ENCODE measurements at places on chromosomes 16 and 17.
A peak's percentile ranks its signal among the peaks of the same experiment; 100 is the strongest.

- DNase-seq = no peak
Observed at GRCh38 chr17:7215652-7216180, 3.9 kb downstream of the DLG4 start.

- no peak for DNase-seq
Observed at GRCh38 chr17:70370816-70371215, 201.5 kb downstream of the KCNJ2 start.

DNA sequence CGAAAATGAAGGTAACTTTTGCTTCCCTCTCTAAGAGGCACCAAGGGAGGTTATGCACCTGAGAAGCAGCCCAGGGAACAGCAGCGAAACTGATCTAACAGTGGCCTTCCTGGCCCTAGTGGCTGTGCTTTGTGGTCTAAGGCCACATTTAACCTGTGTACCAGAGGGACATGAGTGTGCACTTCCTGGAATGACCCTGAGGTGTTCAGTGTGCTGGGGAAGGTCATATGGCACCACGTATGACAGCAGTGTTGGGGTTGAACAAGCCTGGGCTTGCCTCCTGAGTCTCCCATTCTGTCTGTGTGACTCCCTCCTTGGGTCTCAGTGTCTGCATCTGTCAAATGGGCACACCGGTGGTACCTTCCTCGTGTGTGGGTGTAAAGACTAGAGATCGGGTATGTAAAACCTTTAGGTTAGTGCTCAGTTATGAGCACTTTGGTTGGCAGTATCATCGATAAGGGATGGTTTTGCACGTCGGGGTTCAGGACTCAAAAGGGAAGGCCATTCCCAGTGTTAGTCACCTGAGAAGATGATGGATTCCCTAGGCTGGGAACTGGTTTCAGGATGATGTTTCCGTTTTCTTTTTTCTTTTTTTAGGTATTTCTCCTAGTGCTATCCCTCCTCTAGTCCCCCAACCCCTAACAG is 31.9 kb downstream of the PLCG2 start:
- no peak for DNase-seq

- no peak for DNase-seq
Observed at GRCh38 chr17:57943645-57944044, 11.6 kb downstream of the CUEDC1 start.

DNA sequence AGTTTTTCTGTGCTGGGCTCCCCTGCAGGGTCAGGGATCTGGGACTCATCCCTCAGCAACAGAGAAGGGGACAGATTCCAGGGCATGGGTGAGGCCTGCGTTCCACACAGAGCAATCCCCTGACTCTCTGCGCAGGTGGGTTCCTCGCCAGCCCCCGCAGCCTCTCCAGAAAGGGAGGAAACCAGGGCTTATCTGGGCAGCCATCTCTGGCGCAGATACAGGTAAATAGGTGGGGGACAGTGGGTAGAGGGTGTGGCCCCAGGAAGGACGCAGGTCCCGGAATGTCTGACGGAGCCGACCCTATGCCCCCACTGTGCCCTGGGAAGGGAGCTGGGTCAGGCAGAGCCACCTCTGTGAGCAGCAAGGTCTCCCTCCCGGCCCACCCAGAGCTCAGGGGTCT is 23.2 kb downstream of the PIEZO1 start:
- no peak for DNase-seq

DNA sequence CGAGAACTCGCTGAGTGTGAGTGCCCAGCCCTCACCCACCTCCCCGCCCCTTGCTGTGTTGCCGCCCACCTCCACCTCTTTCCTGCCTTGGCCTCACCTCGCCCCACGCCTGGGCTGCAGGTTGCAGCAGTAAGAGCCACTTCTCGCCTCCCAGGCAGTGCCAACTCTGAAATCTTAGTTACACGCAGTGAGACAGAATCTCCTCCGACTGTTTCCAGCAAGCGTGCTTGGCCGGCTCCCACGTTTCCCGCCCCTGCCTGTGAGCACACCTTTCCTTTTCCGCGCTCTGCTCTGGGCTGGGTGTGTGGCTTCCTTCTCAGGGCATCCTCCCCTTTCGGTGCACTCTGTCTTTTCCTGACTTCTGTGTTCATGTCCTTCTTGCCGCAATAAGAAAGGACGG is 5.7 kb downstream of the ENGASE start:
- DNase-seq = no peak

DNA sequence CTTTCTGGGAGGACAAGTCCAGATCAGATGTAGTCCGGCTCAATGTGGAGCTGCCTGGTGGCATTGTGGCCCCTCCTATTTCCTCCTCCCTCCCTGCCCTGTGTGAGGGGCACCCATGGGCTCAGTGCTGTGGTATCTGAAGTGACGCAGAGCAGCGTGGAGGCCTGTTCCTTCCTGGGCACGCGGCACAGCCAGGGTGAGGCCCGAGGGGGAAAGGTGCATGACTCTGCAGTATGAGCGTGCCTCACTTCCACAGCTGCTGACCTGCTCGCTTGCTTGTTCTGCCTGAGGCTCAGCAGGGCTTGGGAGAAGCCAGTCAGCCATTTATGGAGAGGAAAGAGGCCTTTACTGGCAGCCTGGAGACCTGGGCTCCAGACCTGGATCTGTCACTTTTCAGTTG is 11.7 kb downstream of the TMEM238L start:
- DNase-seq = no peak

DNA sequence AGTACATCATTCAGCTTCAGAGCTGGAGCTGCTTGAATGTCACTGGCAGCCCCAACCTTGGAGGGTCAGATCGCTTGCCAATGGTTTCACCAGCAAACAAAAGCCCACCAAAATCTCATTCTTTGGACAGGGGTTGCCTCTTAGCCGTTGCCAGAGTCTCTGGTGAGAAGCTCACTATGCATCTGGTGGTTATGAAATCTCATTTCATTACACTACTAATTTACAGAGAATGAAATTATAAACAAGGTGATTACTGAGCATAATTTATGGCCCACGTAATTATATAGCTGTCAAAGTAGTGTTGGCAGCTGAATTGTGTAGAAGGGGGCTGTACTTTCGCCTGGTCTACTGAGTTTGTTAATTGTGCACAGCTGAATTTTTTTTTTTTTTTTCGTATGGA is 688.9 kb upstream of the KIF2B start:
- no peak for DNase-seq

- DNase-seq = no peak
Observed at GRCh38 chr17:29331075-29331707, 37.2 kb upstream of the NUFIP2 start.

DNA sequence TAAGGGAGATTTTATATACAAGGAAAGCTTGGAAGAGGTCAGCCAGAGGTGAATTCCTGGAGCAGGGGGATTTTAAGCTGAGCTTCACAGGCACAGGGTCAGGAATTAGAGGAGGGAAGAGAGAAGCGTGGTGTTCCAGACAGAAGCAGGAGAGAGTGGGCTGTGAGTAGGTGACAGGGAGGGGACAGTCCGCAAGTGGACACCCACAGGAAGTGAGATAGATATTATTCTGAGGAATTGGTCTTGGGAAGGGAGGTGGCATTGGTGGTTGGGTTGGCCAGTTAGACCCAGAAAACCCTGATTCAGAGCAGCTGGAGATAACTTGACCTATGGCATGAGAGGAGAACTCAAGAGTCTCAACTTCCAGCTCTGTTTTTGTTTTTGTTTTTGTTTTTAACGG is 14.7 kb downstream of the PHB1 start:
- no peak for DNase-seq

DNA sequence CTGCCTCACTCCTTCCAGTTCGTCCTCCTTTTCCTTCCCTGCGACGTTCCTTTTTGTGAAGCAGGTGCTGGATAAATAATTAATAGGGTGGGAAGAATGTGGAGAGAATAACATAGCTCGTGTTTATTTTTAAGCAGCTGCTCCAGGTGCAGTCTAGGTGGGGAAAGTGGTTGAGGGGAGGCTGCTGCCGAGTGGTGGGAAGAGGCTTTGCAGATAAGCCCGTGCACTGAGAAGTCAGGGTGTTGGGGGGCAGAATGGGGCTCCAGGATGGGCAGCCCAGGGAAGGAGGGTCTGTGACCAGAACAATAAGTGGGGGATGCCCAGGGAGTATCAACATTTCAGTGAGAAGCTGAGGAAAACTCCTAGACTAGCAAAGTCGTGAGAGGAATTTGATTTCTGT is 300.5 kb downstream of the CPPED1 start:
- no peak for DNase-seq

DNA sequence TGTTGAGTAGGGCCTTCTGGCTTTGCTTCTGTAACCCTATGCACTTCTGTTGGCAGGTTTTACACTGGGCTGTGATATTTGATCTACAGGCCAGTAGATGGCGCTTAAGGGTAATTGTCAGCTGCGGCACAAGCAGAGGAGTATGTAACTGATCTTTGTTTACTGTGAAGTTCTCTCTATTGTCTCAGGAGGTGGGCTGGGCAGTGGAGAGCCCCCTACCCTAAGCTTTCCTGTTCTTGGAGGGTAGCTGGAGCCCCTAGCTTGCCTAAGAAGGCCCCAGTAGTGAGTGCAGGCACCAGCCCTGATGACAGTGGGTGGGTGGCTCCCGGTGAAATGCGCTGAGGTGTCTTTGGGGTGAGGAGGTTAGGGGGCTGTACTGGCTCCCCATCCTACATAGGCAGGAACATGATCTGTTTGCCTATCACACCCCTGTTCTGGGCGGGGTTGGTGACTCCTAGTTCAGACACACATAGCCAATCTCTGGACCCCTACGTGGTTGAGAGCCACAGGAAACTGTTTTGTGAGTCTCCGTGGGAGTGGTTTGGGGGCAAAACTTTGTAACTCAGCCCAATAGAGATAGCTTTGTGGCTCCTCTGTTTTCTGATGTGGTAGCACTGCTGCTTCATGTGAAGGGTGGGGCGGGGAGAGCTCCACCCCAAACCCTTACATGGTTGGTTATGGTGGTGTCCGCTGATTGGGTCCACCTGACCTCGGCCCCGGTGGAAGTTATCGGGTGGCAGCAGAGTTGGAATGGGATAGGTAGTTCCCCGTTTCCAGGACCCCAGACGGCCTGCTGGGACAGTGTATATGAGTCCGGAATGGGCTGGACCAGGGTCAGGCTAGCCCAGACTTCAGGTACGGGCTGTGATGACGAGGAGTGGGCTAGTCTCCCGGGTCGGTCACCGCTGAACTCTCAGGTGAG is 60.4 kb downstream of the SLFN11 start:
- peak; percentile 39 for DNase-seq

DNA sequence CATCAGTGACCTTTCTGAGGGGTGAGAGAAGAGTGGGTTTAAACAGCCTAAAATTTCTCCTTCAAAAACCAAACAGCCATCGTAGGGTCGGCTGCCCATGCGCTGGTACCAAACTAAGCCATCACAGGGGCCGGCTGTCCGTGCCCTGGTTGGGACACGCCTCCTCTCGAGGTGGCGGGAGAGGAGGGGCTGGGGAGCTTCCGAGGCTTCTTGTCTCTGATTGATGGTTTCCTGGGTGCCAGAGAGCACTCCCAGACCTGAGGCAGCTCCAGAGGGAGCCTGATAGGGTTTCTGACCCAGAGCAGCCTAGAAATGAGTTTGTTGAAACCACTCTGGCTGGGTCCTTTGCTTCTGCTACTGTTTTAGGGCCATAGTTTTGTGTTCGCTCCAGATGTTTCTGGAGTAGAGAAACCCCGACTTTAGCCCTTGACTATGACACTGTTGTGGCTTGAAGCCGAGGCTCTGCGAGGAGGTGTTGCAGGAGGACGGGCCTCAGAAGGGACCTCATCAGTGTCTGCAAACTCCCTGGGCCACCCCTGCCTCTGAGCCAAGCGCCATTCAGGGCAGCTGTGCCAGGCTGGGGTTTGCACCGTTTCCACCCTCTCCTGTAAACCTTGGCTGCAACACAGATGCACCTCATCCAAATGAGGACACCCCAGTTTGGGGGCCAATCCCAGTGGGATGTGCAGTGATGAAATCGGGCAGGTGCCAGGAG is 6.2 kb downstream of the ZNF276 start:
- no peak for DNase-seq

- DNase-seq = no peak
Observed at GRCh38 chr17:39416141-39416540, 14.7 kb upstream of the FBXL20 start.

DNA sequence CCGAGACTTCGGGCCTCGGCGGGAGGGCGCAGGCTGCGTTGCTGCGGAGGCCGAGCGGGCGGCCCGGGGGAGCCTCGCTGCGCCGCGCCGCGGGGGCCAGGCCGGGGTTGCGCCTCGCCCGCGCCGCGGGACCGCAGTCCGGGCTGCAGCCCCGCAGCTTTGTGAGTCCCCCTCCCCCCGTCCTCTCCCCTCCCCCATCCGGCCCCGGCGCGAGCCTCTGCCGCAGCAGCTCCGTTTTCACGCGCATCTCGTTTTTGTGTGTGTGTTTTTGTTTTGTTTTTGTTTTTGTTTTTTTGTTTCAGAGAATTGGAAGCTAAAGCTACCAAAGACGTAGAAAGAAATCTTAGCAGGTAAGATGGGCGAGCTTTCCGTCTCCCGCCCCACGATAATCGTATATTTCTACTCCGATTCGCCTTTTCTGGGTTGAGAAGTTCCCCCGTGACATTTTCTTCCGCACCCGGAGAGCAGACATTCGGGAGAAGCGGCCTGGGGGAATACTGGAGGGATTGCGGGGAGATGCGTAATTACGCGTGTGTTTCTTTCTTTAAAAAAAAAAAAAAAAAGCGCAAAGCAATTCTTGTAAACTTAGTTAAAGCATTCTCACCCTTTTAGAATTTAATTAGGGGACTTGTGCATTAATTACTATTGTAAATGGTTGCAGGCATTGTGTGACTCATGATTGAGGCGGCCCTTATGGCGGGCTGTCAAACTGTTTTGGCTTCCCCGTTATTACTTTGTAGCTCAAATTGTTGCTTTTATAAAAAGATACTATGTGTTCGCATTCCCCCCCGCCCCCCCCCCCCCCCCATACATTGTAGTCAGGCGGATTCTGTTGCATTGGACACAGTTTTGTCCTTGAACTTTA is 732 bp downstream of the TNRC6A start:
- peak; percentile 24 for DNase-seq

DNA sequence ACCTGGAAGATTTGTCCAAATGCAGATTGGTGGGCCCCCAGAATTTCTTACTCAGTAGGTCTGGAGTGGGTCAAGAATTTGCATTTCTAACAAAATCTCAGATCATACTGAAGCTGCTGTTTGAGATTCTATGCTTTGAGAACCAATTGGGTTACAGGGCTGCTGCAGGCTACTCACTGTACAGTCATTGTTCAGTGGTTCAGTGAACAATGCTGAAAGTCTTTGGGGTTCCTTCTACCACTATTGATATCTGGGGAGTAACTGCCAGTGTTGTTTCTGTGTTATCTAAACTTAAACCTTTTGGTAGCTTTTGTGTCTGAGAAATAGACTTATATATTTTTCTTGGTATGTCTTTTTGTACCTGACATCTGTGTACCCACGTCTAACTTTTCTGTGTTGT is 187.5 kb downstream of the TANC2 start:
- DNase-seq = no peak

- DNase-seq = peak; percentile 26
Observed at GRCh38 chr17:19992803-19993713, 15.4 kb upstream of the AKAP10 start.

All from stimulated activated CD8-positive, alpha-beta memory T cell treated with anti-CD3 and anti-CD28 coated beads, Interleukin-15, amount 100 ng/mL, for 24 hours (primary cell).